ENCODE measurements at places on chromosomes 12 and 14.

DNA sequence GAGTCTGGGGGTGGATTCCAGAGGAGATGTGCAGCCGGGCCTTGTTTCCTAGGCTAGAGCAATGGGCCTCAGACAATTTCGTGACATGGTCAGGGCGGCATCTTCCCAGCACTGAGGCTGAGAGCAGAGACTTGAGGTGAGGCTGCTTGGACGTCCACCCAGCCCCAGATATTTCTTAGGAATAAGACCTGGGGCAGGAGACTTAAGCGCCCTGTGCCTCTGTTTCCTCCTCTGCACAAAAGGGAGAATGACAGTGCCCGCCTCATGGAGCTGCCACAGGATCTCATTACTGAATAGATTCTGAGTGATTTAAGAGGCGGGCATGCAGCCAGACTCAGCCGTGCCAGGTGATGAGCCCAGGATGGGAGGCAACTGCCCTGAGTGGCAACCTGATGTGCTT lies 297.9 kb upstream of the SFSWAP start:
- DNase-seq = no peak

DNA sequence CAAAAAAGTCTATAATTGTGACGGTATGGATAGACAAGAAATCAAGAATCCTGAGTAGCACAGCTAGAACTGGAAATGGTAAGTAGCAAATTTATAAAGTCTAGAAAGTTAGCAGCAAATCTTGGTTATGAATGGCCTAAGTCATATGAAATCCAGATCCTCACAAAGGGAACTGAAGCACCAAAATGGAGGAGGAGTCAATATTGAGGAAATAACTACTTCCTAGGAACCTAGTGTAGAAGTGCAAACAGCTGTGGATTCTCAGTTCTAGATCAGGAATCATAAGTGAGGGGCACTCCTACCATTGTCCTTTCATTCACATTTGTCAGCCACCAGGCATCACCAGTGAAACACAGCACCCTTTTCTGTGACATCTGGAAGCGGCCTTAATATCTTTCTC lies 202.2 kb upstream of the DCN start:
- no peak for DNase-seq

DNA sequence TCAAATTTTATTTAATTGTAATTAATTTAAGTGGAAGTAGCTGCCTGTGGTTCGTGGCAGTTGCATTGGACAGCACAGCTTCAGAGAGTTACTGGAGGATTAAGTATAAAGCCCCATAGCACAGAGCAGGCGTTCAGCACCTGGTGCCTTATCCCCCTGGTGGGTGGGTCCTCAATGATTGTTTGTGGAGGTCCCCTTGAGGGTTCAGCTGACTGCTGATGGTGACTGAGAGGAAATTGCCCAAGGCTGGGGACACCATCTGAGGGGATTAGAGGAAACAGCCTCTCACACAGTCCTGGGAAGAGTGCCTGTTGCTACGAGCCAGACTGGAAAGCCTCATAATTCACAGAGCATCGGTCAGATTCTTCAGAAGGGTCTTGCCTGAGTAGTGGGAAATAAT lies 83.4 kb upstream of the NOS1 start:
- DNase-seq = no peak

GRCh38 chr14:69262516-69262915 lies 2.6 kb downstream of the GALNT16 start:
- no peak for DNase-seq

DNA sequence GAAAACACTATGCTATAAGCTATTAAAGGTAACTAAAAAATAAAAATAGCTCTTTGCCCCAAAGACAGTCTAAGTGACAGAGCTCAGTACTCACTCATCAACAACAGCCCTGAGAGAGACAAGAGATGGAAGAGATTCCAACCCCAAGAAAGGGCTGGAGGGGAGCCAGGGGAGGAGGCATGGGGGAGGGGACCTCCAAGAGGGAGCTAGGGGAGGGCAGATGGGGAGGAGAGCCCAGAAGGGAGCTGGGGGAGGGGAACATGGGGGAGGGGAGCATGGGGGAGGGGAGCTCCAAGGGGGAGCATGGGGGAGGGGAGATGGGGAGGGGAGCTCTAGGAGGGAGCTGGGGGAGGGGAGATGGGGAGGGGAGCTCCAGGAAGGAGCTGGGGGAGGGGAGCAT lies 7.7 kb downstream of the SSH1 start:
- no peak for DNase-seq

DNA sequence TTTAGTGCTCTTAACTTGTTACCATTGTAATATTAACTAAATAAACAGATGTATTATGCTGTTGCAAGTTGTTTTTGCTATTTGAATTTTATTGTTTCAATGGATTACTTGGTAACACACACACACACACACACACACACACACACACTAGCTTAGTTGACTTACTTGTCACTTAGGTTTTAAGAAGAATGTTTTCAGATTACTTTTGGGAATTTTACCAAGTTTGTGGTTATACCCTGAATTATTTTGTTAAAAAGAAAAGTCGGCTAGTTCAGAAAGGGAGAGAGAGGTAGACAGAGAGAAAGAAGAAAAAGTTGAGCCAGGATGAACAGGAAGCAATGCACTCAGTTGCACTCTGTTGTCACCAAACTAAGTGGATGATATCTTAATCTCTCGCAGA lies 5.3 kb downstream of the SSTR1 start:
- DNase-seq = no peak

DNA sequence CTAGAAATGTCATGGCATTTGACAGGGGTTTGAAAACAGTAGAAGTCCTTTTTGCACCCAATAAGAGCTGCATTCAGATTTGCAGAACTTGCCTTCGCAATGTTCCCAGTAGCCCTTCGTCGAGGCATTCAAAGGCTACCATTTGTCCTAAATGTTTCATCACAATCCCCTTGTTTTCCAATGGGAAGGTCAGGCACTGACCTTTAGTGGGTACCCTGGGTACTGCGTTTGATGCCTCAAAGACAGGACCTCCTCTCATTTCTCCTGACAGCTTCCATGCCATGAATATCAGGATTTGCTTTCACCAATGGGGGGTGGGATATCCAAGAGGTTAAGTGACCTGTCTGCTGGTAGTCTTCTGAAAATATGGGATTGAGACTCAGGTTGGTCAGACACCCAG lies 1063.1 kb downstream of the BCL11B start:
- no peak for DNase-seq

DNA sequence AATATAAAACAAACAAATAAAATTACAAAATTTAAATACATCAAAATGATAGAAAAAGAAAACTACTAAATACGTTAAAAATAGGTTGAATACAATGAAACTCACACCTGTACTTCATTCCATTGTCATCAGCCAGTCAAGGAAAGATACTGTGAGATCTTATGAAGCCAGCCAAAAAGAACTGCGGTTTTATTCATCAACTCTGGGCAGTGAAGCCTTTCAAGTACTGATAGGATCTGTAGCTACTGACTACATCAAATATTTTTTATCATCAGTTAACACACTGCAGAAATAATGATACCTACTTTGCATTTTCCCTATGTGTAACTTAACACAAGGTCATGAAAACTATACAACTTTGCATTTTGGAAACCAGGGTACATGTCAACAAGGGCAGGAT lies 46.3 kb upstream of the FAR2 start:
- no peak for DNase-seq
